ENCODE measurements at places on chromosomes 1 and 21. TPM values are rescaled to one million over a fixed set of nuclear protein-coding genes. Genes with fewer than 3 reads are reported as not detected.

- DNase-seq: no peak
- no peak overlapping the region for H3K4me3 ChIP-seq
- H3K36me3 ChIP-seq: no peaks in the 10 kb centered on the region
- H3K27me3 ChIP-seq: no peaks in the 10 kb centered on the region
- H3K27ac ChIP-seq: no peak overlapping the region
Measured at GRCh38 chr21:25560271-25560685, 47.0 kb downstream of the MRPL39 start.

- no peak overlapping the region for H3K4me3 ChIP-seq
- DNase-seq: no peak
- H3K4me1 ChIP-seq: no peaks in the 10 kb centered on the region
- no peaks in the 10 kb centered on the region for H3K36me3 ChIP-seq
- H3K27me3 ChIP-seq: no peaks in the 10 kb centered on the region
Measured at GRCh38 chr1:79363430-79363829, 356.9 kb upstream of the ADGRL4 start.

DNA sequence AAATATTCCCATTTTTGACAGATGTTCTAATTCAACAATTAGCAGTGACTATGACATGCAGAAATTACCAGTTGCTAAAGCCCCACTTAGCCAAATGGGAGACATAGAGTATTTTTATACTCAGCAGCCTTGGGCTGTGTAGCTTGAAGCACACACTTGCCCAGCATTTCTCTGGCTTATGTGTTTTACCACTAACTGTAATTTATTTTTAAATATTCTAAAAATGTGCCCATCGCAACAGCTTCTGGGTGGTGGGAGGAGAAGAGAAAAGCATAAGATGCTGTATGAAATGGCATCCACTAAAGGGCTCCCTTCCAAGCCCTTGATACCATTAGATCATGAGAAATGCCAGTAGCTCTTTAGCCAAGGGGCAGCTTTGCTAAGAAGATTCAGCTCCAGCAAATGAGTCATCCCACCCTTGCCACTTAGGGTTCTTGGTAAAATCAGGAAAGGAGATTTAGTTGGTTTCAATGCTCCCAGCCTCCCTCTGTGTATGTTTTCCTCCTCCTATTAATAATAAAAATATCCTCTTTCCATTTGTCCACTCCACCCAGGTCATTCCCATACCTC, 462.7 kb upstream of the DEPDC1 start:
- H3K4me1 ChIP-seq: no peaks in the 10 kb centered on the region
- DNase-seq: no peak
- no peaks in the 10 kb centered on the region for H3K27me3 ChIP-seq

DNA sequence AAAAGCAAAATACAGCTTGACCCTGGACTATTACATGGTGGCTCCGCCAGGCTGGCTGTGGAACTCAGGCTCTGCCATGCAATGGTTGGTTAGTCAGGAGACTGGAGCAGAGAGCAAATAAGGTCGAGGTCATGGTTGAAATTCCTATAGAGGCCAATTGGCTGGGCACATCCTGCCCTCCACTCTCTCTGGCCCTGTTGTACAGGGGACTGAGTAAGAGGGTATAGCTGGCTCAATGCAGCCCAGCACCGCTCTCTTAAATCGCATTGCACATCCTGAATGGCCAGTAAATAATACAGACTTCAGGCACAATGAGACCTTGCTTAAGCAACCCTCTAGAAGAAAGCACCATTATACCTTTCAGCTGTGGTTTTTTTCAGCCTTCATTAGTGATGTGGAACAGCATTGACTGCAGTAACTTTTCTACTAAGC, 59.3 kb upstream of the PPP2R5A start:
- no peak for DNase-seq
- H3K4me1 ChIP-seq: no peaks in the 10 kb centered on the region
- no peak overlapping the region for H3K27ac ChIP-seq
- H3K4me3 ChIP-seq: no peak overlapping the region
- H3K36me3 ChIP-seq: no peaks in the 10 kb centered on the region
- H3K27me3 ChIP-seq: no peaks in the 10 kb centered on the region

- no peak overlapping the region for H3K4me3 ChIP-seq
- no peaks in the 10 kb centered on the region for H3K27me3 ChIP-seq
- peaks cover 30% of the 10 kb centered on the region for H3K36me3 ChIP-seq
Measured at GRCh38 chr1:39522661-39523567, 31.5 kb downstream of the BMP8A start.

DNA sequence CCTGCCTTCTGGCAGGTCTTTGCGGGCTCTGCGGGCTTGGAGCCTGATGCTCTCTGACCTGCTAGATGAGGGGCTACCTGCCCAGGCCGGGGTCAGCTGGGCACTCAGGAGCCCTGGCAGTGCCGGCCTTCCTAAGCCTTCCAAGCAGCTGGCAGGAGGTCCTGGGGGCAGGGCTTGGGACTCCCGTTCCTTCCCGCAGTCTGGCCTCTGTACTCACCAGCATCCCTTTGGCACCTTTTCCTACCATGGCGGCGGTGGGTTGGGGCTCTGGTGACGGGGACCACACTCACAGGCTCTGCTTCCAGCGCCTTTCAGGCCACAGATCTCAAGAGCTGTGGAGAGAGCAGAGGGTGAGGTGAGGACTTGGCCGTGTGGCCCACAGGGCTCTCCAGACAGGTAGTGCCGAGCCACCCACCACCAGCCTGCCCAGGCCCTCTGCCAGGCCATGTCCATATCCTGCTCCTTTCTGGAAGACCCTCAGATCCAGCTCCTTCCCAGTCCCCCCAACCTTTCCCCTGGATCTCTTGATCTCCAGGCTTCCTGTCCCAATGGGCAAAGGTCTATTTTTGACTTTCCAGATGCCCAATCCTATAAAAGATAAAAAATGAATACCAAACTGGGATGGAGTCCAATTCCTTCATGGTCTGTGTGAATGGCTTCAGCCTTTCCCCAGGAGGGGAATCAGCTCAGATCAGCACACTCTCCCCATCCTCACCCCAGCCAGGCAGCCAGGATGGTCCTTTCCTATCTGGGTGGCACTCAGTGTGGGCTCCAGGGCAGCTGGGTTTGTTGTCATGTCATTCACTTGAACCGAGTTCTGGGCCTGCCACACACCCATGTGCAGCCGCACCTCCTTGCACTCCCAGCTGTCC, 7.0 kb downstream of the SLC6A9 start:
- DNase-seq: no peak
- no peak overlapping the region for H3K4me3 ChIP-seq
- H3K27me3 ChIP-seq: no peaks in the 10 kb centered on the region
- no peaks in the 10 kb centered on the region for H3K36me3 ChIP-seq
- H3K27ac ChIP-seq: no peak overlapping the region

DNA sequence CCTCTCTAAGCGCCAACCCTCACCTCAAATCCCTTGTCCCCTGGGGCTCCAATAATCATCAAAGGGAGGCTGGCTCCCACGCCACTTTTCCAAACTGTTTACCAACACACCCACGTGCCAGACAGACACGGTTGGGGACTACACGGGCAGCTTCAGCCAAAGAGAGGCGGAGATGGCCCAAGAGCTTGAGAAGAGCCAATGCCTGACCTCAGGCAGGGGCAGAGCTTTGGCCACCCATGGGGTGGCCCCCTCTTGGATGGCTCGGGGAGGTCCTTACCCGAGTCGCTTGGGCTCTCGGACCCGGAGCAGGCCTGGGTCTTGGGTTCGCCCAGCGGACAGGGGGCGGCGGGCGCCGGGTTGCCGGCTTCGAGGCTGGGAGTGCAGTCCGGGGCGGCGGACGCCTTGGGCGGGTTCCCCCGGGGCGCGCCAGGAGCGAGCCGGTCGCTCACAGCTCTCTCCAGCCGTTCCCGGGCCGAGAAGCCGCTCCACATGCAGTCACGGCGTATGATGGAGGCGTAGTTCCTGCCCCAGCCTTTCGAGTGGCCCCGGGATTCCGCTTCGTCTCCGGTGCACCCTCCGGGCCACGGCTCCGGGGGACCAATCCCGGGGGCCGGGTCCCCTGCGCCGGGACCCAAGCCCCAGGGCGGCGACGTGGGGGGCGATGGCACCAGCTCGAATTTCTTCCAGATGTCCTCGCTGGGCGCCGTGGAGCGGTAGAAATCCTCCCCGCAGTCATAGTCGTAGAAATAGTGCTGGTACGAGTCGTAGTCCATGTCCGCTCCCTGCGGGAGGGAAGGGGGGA, 854 bp downstream of the MYCL start:
- no peak for DNase-seq
- H3K27me3 ChIP-seq: peaks cover 17% of the 10 kb centered on the region
- H3K4me3 ChIP-seq: peak overlapping the region; percentile 85

DNA sequence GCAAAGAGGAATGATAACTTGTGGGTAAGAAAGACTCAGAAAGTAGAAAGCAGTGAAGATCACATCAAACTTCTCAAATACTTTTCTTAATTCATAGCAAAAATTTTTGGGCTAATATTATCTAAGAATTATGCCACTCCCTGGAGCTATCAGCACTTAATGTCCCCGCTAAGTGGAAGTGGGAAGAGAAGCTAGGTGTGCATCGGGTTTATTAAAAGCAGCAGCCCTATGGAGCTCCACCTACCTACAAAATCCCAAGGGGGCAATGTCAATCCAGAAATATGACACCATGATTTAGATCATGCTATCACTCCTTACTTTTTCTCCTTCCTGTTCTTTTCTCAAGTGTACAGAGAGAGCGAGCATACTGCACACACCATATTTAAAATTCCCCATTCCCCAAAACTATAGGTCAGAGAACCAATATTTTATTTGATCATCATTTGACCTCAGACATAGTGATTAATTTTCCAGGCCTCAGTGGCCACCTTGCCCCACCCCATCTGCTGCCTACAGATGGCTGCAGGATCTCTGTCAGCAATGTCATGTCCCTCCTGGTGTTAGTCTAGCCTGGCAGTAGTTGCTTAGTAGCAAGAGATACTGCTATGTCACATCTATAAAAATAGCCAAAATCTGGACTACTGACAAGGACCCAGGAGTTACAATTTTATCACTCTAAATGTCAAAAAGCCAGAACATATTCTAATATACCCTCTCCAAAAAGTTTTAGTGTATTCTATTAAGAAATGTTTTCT, 66.6 kb downstream of the MAP3K21 start:
- H3K4me3 ChIP-seq: no peak overlapping the region
- no peak for DNase-seq
- no peaks in the 10 kb centered on the region for H3K36me3 ChIP-seq

GRCh38 chr1:3213730-3214129, 144.7 kb downstream of the PRDM16 start:
- no peak for DNase-seq
- H3K27ac ChIP-seq: no peak overlapping the region
- peaks cover 14% of the 10 kb centered on the region for H3K27me3 ChIP-seq
- peaks cover 4% of the 10 kb centered on the region for H3K4me1 ChIP-seq

The CFHR1 gene
- 1.6 TPM for total RNA-seq

The COL9A2 gene
- total RNA-seq: not detected

The P3H1 gene
- 6.8 TPM for total RNA-seq

The BSDC1 gene
- 59.2 TPM for total RNA-seq
